B cell (primary cell): ENCODE measurements at places on chromosomes 6 and 20. TPM values are rescaled to one million over a fixed set of nuclear protein-coding genes. Genes with fewer than 3 reads are reported as not detected.

- DNase-seq: no peak
These were observed 8.5 kb upstream of the EDN3 start for GRCh38 chr20:59291740-59292383.

DNA sequence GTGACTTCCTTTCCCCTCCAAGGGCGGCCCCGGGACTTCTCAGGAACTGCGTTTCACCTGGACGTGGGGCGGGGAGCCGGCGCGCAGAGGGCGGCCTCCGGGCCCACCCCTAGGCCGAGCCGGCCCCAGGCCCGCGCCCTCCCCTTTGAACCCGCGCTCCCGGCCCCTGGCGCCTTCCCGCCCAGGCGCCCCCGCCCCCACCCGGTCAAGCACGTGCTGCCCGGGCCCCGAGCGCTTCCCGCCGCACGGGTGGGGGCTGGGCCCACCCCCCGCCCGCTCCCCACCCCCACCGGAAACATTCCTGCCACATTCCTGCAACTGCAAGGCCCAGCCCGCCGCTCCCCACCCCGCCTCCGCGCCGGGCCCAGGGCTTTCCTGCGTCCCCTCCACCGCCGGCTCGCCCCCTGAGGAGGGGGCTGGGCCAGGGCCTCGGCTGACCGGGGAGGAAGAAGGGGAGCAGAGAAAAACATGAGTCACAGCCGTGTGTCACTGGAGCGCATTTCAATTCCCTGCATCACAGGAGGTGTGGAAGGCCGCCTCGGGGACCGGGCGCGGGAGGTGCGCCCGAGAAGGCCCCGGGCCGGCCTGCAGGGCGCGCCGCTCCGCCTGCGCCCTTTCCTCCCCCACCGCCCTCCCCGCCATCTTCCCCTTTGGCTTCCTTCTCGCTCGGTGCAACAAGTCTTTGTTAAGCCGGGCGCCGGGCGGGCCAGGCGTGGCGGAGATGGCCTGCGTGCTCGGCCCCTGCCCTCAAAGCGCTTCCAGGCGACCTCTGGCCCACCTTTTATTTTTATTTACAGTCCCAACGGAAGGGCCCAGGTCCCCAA, 1.2 kb upstream of the HMGA1 start:
- peak; percentile 86 for DNase-seq

DNA sequence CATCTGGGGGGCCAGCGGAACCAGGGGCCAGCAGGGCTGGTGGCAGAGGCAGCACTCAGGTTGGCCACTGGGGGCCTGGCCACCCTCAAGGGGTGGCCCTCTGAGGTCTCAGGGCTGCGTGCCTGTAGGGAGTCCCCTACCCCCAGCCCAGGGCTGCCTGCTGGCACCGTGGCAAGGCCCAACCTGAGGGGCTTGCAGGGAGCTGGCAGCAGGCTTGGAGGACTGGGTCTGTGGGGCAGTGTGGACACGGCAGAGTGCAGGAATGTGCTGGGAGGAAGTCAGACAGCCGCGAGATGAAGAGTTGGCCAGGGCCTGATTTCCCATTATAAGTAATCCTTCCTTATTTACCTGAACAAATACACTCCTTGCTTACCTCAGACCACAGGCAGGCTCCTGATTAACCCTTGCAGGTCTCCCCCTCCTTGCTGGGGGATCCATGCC, at the start of gene SPDEF:
SPDEF (minus strand) TSS at position 299 of the 441 bp plus-strand sequence. CDS start 11,874 bp downstream, outside the sequence.
- no peak for DNase-seq

- no peak for DNase-seq
These were observed 159.9 kb downstream of the ASCC3 start for GRCh38 chr6:100721256-100721655.

DNA sequence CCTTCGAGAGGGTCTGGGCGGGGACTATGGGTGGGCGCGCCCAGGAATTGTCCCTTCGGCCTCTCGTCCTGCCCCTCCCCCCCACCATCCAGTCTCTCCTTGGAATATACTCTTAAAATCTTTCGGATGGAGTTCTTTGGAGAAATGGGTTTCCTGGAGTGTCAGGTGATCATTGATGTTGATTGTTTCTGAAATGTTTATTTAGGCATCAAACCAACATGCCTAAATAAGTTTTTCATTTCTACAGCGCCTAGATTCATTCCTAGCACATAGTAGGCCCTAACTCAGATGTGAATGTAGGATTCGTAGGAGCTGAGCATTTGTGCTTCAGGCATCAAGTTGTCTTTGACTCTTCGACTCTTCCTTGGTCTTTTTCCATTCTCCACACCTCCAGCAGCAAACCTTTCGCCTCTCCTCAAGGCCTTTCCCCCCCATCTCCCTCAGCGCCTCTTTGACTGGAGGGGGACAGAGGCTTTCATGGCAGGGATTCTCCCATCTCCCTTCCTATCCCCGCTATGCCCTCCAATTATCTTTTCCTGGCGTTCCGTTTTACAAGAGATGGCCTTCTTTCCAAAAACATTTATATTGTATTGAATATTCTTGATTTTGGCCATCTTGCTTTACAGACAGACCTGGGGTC, 610 bp downstream of the CASP8AP2 start:
- no peak for DNase-seq

DNA sequence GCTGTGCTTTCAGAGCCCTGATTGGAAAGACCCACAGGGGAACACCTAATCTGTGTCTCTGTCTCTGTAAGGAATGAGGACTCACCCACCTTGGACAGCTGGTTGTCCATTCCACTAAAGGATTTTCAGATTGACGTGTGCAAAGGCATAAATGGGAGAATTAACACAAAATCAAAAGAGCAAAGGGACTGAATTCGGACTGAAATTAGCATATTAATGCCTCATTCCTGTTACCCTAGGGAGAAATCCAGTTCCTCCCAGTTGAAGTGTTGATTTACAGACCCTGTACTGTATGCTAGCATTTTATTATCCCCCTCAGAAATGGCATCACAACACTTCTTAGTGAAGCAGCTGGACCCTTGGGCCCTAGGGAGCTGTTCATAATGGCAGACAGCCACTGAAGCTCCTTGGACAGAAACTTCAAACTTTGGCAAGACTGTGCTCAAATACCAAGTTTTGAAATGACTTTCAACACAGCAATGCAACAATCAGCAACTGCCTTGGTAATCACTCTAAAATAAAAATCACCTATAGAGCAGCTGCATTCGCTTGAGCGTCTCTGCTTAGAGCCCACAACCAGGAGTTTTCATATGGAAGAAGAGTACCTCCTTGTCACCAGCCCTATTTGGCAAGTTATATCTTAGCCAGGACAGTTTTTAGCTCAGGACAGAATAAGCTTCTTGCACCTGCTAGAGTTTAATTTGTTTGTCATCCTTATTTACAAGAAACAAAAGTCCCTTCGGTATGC, 118.1 kb downstream of the TRDN start:
- DNase-seq: no peak

- no peak for DNase-seq
These were observed 87.5 kb downstream of the SH3BGRL2 start for GRCh38 chr6:79718509-79719247.

DNA sequence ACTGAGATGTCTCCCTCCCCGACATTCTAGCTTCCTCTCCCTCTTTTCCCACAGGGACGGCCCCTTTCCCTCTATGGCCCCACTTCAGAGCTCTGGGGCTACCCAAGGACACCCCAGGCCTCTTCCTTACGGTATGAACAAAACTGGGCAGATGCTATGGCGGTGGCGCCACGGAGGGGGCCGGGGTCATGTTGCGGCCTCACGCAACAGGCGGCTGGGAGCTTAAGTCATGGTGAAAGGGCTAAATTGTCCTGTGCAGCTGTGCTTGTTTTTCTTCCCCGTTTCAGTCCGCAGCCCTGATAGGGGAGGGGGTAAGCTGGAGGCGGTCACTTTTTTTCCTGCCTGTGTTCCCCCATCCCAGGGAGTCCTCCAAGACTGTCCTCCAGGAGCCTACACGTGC, 17.6 kb upstream of the KIAA1755 start:
- no peak for DNase-seq

- DNase-seq: no peak
These were observed 7.7 kb upstream of the CAP2 start for GRCh38 chr6:17385660-17386059.

- DNase-seq: no peak
These were observed 104.9 kb downstream of the TFAP2C start for GRCh38 chr20:56733967-56734366.

DNA sequence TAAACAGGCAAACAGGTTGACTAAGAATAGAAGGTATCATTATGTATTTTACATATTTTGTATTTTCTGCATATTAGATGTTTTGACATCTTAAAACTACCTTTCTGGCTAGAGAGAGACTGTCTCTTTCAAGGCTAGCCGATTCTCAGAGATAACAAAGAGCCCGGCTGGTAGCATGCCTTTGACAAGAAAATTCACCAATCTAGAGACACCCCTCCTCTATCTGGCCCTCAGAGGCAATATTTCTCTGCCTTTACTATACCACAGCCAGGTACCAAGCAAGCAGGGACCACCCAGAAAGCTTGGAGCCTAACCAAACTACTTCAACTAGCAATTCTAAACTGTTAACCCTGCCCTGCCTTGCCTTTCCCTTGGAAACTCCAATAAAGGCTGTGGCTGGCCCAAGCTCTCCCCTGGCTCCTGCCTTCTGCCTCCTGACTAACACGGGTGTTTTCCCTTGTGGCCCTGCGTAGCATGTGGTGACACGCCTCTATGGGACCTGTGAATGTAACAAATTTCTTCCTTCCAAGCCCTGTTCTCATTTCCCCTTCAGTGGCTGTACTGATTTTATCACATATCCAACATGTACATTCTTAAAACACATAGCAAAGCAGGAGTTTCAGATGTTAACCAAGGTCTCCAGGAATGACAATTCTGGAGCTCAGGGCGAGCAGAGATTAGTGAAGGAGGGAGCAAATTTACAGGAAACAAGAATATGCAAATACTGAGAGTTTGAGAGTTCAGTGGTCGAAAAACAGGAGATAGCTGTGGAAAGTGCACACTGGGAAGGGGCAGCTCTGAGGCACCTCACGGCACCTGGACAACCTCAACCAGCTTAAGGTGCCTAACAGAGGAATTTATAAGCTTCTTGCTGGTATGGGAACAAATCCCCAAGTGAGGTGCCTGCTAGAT, 120.8 kb downstream of the BACH2 start:
- peak; percentile 84 for DNase-seq

GRCh38 chr6:136822046-136822375, 381 bp upstream of the PEX7 start:
- no peak for DNase-seq

DNA sequence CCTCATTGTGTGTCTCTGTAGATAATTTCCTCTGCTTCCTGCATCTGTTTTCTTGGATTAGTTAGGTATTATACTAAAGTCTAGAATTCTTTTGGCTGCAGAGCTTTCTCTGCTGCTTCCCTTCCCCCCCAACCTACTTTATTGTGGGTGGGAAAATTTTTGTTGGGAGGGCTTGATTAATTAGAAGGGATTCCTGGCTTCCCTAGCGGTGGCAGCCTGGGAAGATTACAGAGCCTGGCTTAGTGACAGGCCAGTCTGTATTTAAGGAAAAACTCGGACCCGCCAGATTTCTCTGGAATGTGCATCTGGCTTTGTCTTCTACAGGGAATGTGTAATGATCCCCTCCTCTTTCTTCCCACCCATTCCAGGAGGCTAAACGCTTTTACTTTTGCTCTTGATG, 31.2 kb downstream of the SLX4IP start:
- no peak for DNase-seq

DNA sequence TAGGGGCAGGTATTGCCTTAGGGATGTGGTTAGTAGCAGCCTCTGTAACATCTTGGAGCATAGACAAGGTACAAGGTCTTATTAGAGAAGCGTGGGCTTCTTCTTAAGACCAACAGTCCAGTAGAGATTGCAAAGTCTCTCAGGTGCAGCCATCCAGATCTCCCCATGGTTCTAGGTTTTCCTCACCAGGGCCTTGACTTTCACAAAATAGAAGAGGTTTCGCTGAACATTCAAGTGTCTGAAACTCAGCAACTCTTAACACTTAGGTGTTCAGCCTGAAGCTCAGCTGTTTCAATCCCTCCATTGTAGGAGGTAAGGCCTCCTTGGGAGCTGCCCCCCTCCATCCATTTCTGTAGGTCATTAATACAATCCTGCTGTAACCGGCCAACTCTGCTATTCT, 44.4 kb downstream of the GOPC start:
- no peak for DNase-seq

DNA sequence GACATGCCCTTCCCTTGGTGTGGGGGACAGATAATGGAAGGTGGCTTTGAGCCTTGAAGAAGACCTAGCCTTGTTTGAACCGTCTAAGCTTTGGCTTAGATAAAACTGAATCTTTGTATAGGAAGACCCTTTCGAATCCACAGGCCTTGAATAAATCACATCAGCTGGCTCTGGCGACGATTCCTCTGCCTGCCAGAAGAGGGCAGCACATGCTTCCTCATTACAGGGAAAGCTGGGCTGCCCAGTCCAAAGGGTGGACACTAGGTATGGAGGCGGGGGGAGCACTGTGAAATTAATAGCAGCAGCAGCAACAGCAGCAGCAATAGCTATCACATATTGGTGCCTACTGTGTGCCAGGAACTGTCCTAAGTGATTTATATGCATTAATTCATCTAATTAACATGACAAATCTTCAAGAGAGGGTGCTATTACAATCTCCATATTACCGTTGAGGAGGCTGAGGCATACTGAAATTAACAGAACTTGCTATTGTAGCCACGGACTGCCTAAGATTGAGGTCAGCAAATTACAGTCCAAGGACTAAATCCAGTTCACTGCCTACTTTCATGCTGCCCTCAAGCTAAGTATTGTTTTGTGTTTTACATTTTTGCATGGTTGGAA, 85.1 kb downstream of the CLIC5 start:
- DNase-seq: peak; percentile 63

GRCh38 chr6:169420912-169421543, 167.4 kb upstream of the THBS2 start:
- no peak for DNase-seq

DNA sequence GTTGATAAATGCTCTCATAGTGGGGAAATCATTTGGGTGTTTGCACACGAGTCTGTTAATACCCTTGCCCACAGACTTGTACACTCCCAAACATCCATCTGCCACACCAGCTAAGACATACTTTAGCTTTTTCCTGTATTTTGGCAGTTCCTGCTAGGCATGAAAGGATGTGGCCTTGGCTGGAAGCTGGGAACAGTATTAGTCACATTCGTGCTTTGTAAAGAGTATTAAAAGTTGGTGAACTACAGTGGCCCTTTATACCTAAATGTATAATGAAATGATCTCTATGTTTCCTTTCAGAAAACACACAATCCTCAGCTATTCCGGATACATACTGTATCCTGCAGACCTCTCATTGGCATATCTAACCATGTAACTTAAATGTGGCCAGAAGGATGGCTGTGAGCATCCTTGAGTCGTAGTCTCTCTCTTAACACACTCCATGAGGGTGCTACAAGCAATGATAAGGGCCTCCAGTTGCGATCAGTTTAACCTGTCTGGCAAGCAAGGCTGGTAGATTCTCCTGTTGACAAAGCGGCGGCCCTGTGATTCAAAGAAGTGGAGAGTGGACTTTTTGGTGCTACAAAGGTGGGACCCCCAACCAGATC, 1.5 kb downstream of the LEMD2 start:
- DNase-seq: no peak

- no peak for DNase-seq
These were observed 37.2 kb downstream of the HM13 start for GRCh38 chr20:31551163-31552081.

The THBS2 gene
- total RNA-seq: not detected in 2 replicates

The CLVS2 gene
- total RNA-seq: not detected in 2 replicates

The SLC17A1 gene
- total RNA-seq: not detected in 2 replicates

The C20orf202 gene
- total RNA-seq: not detected in 2 replicates

The KIF13A gene
- total RNA-seq: 21.3 and 23.4 TPM in 2 replicates
